HuH-7 (cell line): ENCODE measurements at places on chromosomes 12 and 14.

GRCh38 chr12:118581371-118581770, 205.0 kb downstream of the SUDS3 start:
- no peak for DNase-seq

DNA sequence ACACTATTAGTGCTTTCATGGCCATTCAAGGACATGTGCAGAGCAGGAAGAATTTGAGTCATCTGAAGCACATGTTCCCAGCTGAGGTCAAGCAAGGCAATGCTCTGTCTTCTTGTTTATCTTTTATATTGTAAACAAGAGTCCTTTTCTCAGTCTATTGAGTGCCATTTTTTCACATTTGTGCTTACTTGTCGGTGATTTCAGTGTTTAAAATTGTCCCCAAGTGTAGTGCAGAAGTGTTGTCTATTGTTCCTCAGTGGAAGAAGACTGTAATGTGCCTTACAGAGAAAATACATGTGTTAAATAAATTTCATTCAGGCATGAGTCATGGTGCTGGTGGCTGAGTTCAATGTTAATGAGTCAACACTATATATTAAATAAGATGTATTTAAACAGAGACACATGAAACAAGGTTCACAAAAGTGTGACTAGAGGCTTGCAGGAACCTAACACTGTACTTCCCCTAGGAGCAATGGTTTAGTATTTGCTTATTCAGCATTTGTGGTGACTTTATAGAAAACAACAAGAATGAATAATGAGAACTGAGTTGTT, 391.1 kb downstream of the LRIG3 start:
- DNase-seq = no peak

GRCh38 chr12:66059666-66060065, 70.9 kb downstream of the LLPH start:
- no peak for DNase-seq

- no peak for DNase-seq
These were observed 5.1 kb upstream of the SIX1 start for GRCh38 chr14:60654334-60654821.

- DNase-seq = no peak
These were observed 1186.0 kb upstream of the SEL1L start for GRCh38 chr14:82719617-82720016.

DNA sequence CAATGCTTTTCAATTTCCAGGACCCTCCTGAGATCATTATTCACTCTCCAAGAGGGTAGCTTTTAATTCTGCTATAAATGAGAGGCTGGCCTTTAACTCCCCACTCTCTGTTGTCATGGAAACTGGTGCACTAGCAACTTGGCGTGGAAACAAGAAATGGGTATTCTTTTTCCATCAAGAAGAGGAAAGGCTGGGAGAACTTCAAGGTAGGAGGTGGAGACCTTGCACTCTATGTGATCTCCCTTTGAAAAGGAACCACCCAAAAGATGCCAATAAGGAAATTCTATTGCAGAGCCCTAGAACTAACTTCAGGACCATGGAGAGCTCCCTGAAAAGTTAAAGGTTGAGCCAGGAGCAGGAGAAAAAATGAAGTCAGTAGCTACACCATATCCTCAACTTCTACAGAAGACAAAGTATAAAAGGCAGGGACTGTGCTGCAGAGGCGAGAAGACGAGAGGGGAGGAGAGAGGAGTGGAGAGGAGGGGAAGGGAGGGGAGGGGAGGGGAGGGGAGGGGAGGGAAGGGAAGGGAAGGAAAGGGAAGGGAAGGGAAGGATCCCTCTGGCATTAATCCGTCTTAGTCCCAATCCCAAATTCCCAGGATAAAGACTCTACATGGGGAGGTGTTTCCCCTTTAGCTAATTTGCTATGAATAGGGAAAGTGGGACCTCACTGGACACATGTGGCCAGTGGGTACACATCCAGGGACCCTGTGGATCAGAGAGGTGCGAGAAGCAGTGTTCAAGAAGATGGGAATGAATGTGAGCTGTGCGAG, 46.7 kb upstream of the FICD start:
- DNase-seq = peak; percentile 41

- no peak for DNase-seq
These were observed 7.4 kb upstream of the TUBA1B start for GRCh38 chr12:49138587-49138986.

DNA sequence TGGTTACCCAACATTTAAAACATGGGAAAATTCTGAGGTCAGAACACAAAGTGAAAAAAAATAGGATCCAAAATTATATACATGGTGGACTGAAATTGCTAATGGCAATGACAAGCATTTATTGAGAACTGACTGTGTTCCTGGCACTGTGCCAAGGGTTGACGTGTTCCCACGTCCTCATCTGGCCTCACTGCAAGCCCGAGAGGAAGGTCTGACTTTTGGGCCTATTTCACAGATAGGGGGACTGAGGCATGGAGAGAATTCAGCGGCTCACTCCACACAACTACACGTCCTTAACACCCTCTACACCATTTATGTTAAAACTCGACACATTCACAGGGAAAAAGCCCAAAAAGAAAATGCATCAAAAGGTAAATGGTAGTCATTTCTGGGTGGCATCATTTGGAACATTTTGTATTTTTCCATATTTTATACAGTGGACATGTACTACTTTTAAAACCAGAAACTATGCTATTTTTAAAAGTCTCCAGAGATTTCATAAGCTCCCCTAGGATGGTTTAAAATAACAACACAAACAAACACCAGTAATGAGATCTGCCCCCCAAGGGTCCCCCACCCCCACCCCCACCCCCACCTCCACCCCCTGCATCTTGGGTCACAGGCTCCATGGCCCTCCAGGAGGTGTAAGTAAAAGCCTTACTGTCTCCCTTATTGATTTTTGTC, 27.7 kb downstream of the CLMN start:
- DNase-seq = no peak

DNA sequence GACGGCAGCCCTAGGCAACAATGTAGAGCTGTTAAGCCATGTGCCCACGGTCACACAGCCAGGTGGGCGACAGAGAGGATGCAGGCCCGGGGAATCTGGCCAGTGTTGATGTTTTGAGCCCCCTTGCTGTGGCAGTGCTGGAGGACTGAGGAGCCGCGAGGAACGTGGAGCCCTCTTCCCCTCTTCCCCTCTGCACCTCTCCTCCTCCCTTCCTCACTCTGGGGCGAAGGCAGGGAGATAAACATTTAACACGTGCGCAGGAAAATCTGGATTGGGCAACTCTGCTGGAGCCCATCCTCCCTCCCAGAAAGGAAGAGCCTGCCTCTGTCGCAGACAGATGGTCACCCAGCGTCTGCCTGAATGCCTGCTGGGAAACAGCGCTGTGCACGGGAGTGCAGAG, 376.8 kb downstream of the FUT8 start:
- no peak for DNase-seq
